CD8-positive, alpha-beta T cell (primary cell): ENCODE measurements at places on chromosomes 5 and 9.
A peak's percentile ranks its signal among the peaks of the same experiment; 100 is the strongest.

DNA sequence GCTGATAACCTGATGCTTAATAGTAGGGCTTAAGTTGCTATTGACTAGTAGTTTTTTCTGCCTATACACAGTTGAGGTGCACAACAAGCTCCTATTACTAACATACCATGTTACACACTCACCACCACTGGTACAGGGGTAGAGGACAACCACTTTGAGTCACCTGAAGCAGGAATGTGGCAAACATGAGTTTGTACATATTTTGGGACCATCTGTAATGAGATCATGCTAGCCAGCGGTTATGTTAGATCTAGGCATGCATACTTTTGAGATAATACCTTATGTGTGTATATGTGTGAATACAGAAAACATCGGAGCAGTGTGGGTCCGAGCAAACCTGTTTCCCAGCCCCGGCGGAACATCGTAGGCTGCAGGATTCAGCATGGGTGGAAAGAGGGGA, 72.8 kb upstream of the NXNL2 start:
- no peak for DNase-seq

DNA sequence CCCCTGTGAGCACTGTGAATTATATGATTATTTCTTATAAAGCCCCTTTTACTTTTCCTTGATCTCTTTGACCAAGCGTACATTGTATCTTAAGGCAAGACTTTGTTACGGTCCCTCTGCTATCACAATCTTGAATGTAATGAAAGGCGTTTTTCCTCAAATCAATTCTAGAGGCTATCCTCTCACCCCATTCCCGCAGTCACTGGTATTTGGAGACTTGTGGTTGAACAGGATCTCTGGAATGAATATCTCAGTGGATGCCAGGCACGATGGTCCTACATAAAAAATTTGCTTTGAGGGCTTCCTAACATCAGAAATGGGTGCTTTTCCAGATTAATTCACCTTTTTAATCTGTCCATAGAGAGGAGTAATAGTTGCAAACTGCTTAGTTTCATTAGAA, 151.4 kb upstream of the PAPPA start:
- DNase-seq, result no peak

DNA sequence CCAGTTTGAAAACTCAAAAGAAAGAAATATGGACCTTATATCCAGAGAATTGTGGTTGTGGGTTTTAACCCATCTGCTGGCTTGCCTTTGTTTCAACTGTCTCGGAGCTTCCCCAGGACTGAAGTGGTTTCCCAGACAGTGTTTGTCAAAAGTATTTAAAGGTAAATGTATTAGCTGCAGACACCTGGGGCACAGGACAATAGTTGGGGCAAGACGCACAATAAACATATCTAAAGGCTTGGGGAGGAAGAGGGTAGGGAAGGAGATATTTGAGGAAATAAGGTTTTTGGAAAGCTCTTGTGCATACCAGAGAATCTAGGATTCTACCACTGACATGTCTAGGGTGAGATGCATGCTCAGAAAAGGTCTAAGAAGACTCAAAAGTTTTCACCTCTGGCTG, 99.0 kb downstream of the ADAMTS2 start:
- no peak for DNase-seq

DNA sequence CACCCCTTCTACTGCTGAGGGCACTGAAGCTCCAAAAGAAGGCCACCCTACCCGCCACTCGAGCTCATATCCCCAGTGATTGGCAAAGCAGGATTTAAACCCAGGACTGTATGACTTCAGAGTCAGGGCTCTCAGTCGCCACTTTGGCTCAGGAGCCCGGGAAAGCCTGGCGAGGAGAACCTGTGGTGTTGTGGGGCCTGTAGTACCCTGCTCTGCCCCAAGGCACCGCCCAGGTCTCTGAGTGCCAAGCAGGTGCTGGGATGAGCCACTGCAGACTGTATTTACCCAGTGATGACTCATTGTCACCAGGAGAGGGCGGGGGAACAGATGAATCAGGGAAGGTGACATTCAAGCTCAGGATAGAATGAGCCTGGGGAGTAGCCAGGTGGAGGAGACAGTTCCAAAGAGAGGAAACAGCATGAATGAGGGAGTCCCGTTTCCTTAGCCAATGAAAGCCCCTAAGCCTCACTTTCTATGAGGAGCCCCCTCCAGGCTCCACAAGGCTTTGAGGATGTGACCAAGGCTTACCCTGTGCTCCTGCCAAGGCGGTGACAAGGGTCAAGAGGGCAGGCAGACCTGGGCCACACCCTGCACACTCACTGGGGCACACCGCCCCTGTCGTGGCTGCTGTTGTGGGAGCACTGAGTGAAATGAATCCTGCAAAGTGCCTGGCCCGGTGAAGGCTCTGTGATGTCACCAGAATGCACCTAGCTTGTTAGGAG, 17.8 kb upstream of the DPM2 start:
- DNase-seq, result peak; percentile 83

GRCh38 chr5:118407958-118408357, 580.4 kb downstream of the DTWD2 start:
- DNase-seq, result no peak

- DNase-seq, result no peak
These were observed 242.1 kb downstream of the BNC2 start for GRCh38 chr9:16628413-16628812.

DNA sequence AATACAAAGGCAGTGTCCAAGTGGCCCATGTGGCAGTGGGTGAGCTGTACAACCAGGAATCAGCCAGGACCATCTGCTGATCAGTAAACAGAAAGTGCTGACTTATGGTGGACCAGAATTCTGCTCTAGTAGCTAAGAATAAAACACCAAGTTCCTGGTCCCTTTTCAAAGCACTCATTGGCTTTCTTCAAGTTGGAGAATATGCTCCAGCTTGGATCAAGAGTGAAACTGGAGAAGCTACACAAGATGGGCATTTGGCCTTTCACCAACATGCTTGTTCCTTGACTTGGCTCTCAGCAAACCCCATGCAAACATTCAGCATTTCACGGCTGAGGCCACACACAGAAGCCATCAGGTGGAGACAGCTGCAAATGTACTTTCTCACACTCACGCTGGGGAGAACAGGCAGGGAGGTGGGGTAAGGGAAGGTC, 32.1 kb downstream of the MARCHF3 start:
- DNase-seq, result no peak
